ENCODE measurements at places on chromosomes 3 and 15. TPM values are rescaled to one million over a fixed set of nuclear protein-coding genes. Genes with fewer than 3 reads are reported as not detected.

- DNase-seq, result no peak
These were observed 8.0 kb downstream of the IGSF10 start for GRCh38 chr3:151452841-151453240.

DNA sequence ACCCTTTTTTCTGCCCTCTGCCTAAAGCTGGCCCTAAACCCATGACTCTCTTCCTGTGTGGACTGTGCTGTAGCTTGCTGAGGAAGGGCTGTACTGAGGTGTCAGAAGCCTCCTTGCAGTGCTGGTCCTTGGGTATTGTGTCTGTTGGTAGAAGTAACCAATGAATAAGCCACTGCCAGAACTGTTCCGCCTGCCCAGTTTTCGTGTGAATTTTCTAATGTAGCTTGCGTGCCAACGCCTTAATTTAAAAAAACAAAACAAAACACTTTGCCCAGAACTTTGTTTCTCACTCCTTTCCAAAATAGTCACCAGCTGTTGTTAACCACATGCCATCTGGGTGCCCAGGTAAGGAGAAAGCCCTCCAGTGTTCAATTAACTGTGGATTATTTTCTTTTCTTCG, 101.9 kb downstream of the KLHL25 start:
- no peak for DNase-seq

- no peak for DNase-seq
These were observed 70.1 kb downstream of the SLC12A8 start for GRCh38 chr3:125142420-125142778.

- DNase-seq, result no peak
These were observed 352.8 kb downstream of the GABRG3 start for GRCh38 chr15:27323801-27324200.

GRCh38 chr15:37219211-37219701, 118.9 kb upstream of the MEIS2 start:
- DNase-seq, result no peak

DNA sequence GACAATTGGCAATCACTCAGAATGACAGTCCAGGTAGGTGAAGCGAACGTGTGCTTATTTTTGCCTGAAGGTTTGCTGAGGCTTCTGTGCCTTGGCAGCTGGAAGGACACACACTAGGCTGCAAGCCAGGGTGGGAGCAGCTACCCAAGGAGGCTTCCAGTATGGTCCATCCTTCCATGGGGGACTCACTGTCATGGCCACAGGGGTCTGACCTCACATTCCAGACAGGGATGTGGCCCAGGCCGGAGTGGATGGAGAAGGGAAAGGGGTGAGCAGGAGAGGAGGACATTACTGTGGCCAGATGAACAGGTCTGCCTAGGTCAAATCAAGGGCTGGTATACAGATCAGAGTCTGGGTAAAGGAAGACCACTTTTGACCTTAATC, 247.7 kb downstream of the ADAMTS17 start:
- DNase-seq, result no peak

- DNase-seq, result no peak
These were observed 84.4 kb downstream of the DNAJB8 start for GRCh38 chr3:128382221-128382807.

The UBAP1L gene
- 0.43 TPM for total RNA-seq

The ZIC4 gene
- total RNA-seq, result 1.6 TPM

The GPR62 gene
- total RNA-seq, result not detected

The ROPN1 gene
- not detected for total RNA-seq

Data from GM23248 (cell line).